CD8-positive, alpha-beta memory T cell (primary cell): ENCODE measurements at places on chromosomes 7 and 10. TPM values are rescaled to one million over a fixed set of nuclear protein-coding genes. Genes with fewer than 3 reads are reported as not detected.

- DNase-seq: no peak
Measured at GRCh38 chr10:131088619-131089018, 222.9 kb downstream of the TCERG1L start.

DNA sequence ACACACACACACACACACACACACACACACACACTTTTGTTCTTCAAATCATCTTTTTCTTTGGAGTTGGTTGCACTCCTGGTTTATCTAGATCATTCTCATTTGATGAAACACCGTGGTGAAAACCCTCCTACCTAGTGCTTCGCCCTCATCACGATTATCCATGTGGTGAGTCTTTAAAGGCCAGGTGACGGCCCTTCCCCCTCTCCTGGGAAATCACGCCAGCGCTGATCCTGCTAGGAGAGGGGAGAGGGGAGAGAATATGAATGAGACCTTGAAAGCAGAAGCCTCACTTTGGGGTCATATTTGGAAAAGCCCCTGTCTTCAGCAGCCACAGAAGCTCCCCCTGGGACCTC, 103.9 kb upstream of the LRRC4 start:
- no peak for DNase-seq

- DNase-seq: no peak
Measured at GRCh38 chr10:26738301-26738911, 40.9 kb downstream of the PDSS1 start.

DNA sequence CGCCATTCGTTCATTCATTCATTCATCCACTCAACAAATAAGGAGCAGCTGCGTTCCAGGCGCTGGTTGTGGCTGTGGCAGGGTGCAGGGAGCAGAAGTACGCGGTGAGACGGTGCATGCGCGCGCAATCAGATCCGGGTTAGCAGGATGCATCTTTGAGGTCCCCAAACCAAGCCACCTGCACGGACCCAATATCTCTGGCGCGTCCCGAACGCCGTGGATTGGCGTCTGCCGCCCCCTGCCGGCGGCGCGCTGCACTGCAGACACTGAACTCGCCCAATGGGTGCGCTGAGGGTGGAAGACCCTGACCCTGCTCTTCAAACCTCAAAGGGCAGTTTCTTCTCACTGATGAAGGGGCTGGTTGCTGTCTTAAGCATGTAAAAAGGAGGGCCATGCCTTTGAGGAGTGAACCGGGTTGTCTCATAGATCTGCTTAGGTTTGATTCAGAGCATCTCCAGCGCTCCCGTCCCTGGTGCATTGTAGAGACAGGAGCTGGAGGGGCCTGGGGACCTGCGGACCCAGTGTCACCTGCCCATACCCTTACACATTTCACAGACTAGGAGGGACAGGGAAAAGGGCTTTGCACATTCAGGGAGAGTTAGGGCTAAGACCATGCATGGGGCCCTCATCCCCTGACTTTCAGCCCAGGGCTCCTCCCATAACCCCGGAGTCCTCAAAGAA, 102.5 kb downstream of the RAMP3 start:
- peak; percentile 67 for DNase-seq

GRCh38 chr10:5314840-5315239, 49.9 kb upstream of the UCN3 start:
- no peak for DNase-seq

GRCh38 chr7:47751043-47751442, 169.1 kb upstream of the TNS3 start:
- DNase-seq: no peak

GRCh38 chr10:34862892-34863291, 47.8 kb upstream of the PARD3 start:
- no peak for DNase-seq

- DNase-seq: no peak
Measured at GRCh38 chr10:126090443-126090842, 194.1 kb downstream of the FANK1 start.

GRCh38 chr7:151135866-151136843, 31.3 kb downstream of the GBX1 start:
- peak; percentile 38 for DNase-seq

GRCh38 chr10:14625765-14626525, 148.8 kb downstream of the FAM107B start:
- no peak for DNase-seq

GRCh38 chr10:77357611-77358310, 279.8 kb downstream of the KCNMA1 start:
- no peak for DNase-seq

DNA sequence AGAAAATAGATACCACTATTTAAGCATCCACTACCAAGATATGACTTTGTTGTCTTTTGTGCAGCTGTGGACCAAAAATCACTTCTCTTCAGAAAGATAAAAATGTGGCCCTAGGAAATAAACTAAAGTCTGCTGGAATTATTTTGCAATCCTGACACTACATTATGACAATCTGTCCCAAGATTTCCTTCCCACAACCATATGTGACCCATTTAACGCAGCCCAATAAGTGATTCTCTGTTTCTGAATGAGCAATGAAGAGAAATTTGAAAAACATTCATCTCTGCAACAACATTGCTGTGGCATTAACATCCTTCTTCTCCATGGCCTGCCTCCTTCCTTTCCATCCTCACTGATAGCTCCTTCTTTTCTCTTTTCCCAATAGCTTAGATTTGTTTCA, 212.0 kb downstream of the TSPAN12 start:
- no peak for DNase-seq

DNA sequence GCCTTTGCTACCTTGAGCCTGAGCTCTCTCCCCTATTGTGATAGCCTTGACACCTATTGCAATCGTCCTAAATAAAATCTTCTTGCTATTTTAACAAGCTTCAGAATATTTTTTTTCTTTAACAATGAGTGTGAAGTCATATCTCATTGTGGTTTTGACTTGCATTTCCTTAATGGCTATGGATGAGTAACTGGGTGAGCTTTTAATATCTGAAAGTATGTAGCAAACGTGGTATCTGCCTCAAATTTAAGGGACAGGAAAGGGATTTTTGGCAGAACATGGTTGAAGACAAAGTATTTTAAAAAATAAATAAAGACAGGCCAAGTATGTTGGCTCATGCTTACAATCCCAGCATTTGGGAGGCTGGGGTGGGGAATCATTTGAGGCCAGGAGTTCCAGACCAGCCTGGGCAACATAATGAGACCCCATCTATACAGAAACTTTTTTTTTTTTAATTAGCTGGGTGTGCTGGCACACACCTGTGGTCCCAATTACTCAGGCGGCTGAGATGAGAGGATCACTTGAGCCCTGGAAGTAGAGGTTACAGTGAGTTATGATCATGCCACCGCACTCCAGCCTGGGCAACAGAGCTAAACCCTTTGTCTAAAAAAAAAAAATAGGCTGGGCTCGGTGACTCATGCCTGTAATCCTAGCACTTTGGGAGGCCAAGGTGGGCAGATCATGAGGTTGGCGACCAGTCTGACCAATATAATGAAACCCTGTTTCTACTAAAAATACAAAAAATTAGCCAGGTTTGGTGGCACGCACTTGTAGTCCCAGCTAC, 319.3 kb upstream of the NRP1 start:
- DNase-seq: no peak

VAX1 gene
- total RNA-seq: not detected

SLC26A4 gene
- total RNA-seq: 0.78 TPM

UCN3 gene
- total RNA-seq: not detected

TLX1 gene
- not detected for total RNA-seq

CUZD1 gene
- total RNA-seq: 1.8 TPM

ADCY1 gene
- total RNA-seq: 0.79 TPM

NCF1 gene
- 0.27 TPM for total RNA-seq

CHST3 gene
- 0.07 TPM for total RNA-seq
